ENCODE measurements at places on chromosomes 5 and 9. TPM values are rescaled to one million over a fixed set of nuclear protein-coding genes. Genes with fewer than 3 reads are reported as not detected.

C5orf52 gene
- not detected for total RNA-seq

TCF7 gene
- total RNA-seq = 7.1 TPM

GRXCR2 gene
- not detected for total RNA-seq

PDZD2 gene
- total RNA-seq = 0.50 TPM

AMBP gene
- 0.17 TPM for total RNA-seq

SCGB3A1 gene
- not detected for total RNA-seq

EQTN gene
- total RNA-seq = not detected

MARVELD2 gene
- total RNA-seq = 0.17 TPM

TRIM36 gene
- 0.29 TPM for total RNA-seq

F12 gene
- not detected for total RNA-seq

SNCAIP gene
- 0.66 TPM for total RNA-seq

SPINK4 gene
- total RNA-seq = not detected

CCDC192 gene
- total RNA-seq = not detected

FGF18 gene
- 0.29 TPM for total RNA-seq

EIF4E1B gene
- total RNA-seq = not detected

ARL15 gene
- 40.5 TPM for total RNA-seq

PRUNE2 gene
- total RNA-seq = 10.6 TPM

CCDC69 gene
- 2.2 TPM for total RNA-seq

SMIM33 gene
- not detected for total RNA-seq

CCNJL gene
- total RNA-seq = 0.15 TPM

PCDHGA8 gene
- 5.6 TPM for total RNA-seq

TRIM23 gene
- 25.0 TPM for total RNA-seq

WDR38 gene
- not detected for total RNA-seq

PCDHA1 gene
- total RNA-seq = not detected

OSMR gene
- 73.0 TPM for total RNA-seq

CDKN2B gene
- total RNA-seq = 42.2 TPM

CDH9 gene
- not detected for total RNA-seq

BARHL1 gene
- total RNA-seq = not detected

CCIN gene
- total RNA-seq = 1.7 TPM

ARRDC1 gene
- 17.2 TPM for total RNA-seq

SH2D3C gene
- total RNA-seq = not detected

TSSK1B gene
- total RNA-seq = 0.15 TPM

FOXI1 gene
- total RNA-seq = not detected

STK32A gene
- total RNA-seq = 0.44 TPM

MAN1B1 gene
- 113 TPM for total RNA-seq

C5orf58 gene
- total RNA-seq = not detected

LCN2 gene
- total RNA-seq = not detected

NNT gene
- total RNA-seq = 96.8 TPM

RECK gene
- 81.6 TPM for total RNA-seq

RIGI gene
- 9.4 TPM for total RNA-seq

PCDHB13 gene
- total RNA-seq = under 0.01 TPM

ADAMTSL2 gene
- under 0.01 TPM for total RNA-seq

LURAP1L gene
- 63.7 TPM for total RNA-seq

PCDHA7 gene
- 0.66 TPM for total RNA-seq

PCDHGA6 gene
- 6.3 TPM for total RNA-seq

LCN6 gene
- not detected for total RNA-seq

CTXN3 gene
- total RNA-seq = not detected

ELL2 gene
- 118 TPM for total RNA-seq

TBC1D2 gene
- 5.2 TPM for total RNA-seq

SPTLC1 gene
- total RNA-seq = 147 TPM

FCN1 gene
- total RNA-seq = not detected

WNT8A gene
- not detected for total RNA-seq

RC3H2 gene
- total RNA-seq = 31.6 TPM

LCN10 gene
- total RNA-seq = not detected

ADAMTSL1 gene
- total RNA-seq = 93.5 TPM
